ENCODE measurements at places on chromosomes 3 and 15. TPM values are rescaled to one million over a fixed set of nuclear protein-coding genes. Genes with fewer than 3 reads are reported as not detected.

DNA sequence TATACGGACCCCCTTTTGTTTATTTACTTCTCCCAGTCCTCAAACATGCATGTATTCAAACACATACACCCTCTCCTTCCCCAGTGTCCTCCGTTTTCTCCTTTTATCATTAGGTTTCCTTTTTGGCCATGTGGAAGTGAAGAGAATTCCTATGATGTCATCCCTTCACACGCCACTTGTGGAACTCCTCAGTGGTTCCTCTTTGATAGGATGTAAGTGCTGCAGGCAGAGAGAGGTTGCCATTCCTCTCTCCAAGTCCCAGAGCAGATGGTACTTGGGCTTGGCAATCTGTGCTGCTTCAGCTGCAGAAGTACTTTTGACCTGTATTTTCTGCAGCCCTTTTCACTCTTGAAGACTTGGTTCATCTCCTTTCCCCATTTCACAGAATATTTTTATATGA is 32.9 kb upstream of the CRTC3 start:
- no peak for DNase-seq

- DNase-seq = no peak
These were observed 154.1 kb downstream of the ADAMTS17 start for GRCh38 chr15:100187677-100188076.

DNA sequence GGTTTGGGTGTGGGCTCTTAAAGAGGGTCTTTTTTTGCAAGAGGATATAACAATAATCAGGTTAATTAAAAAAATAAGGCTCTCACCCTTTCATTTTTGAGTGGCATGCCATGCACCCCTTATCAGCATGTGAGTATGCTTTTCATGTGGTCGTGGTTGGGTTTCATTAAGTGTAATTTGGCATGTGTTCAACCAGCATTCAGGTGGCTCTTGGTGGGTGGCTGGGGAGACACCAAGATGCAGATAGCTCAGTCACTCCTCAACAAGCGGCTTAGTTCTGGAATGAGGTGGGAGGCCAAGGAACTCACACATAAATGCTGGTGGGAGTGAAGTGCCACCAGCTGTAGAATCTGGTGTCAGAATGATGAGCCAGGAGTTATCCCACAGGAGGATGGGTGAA is 66.8 kb downstream of the FLNB start:
- no peak for DNase-seq

GRCh38 chr3:23937296-23937695 is 7.8 kb upstream of the NR1D2 start:
- no peak for DNase-seq

DNA sequence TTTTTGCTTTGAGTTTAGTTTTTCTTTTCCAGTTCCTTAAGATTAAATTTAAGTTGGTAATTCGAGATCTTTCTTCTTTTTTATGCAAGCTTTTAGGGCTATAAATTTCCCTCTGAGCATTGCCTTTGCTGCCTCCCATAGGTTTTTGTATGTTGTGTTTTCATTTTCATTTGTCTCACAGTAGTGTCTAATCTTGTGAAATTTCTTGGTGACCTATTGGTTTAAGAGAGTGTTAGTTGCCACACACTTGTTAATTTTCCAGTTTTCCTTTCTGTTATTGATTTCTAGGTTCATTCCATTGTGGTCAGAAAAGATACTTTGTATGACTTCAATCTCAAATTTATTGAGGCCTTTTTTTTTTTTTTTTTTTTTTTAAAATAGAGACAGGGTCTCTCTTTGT is 18.3 kb upstream of the IL20RB start:
- DNase-seq = no peak

The CNBP gene
- 227 TPM for total RNA-seq

The LCTL gene
- total RNA-seq = not detected

The SOX2 gene
- 0.67 TPM for total RNA-seq
